Chondrocyte (in vitro differentiated cells): ENCODE measurements at places on chromosomes 16 and 17. TPM values are rescaled to one million over a fixed set of nuclear protein-coding genes. Genes with fewer than 3 reads are reported as not detected.

Gene CA7
- total RNA-seq = not detected in 3 replicates

Gene TNFRSF17
- total RNA-seq = not detected in 3 replicates

Gene ACSF2
- 17.4 to 22.5 TPM (median 19.9 TPM) in 3 replicates for total RNA-seq

Gene TANGO6
- total RNA-seq = 11.1 to 17.4 TPM (median 13.1 TPM) in 3 replicates

Gene ZNF213
- 10.6 to 13.0 TPM (median 10.8 TPM) in 3 replicates for total RNA-seq

Gene TMC7
- total RNA-seq = 1.2 to 1.8 TPM (median 1.6 TPM) in 3 replicates

Gene PPP1R27
- total RNA-seq = not detected in 3 replicates

Gene MAF
- 10.4 to 15.8 TPM (median 14.5 TPM) in 3 replicates for total RNA-seq

Gene SPNS2
- total RNA-seq = 0.70 to 0.87 TPM in 2 of 3 replicates, not detected in the other

Gene RPRML
- total RNA-seq = not detected in 3 replicates

Gene HYDIN
- not detected in 3 replicates for total RNA-seq

Gene ADAM11
- 0.44 to 0.49 TPM (median 0.47 TPM) in 3 replicates for total RNA-seq

Gene PRSS21
- total RNA-seq = not detected in 3 replicates

Gene EIF5A
- total RNA-seq = 364 to 494 TPM (median 376 TPM) in 3 replicates

Gene RDM1
- total RNA-seq = 0.35 TPM in 1 of 3 replicates, not detected in the others

Gene BCKDK
- 36.3 to 44.5 TPM (median 41.9 TPM) in 3 replicates for total RNA-seq

Gene METTL23
- total RNA-seq = 24.3 to 28.4 TPM (median 27.0 TPM) in 3 replicates

Gene STH
- total RNA-seq = not detected in 3 replicates

Gene KRT9
- total RNA-seq = not detected in 3 replicates
